ENCODE measurements at places on chromosomes 6 and 20.

- peak; percentile 5 for DNase-seq
Observed at GRCh38 chr6:12232339-12232738, 57.8 kb upstream of the EDN1 start.

DNA sequence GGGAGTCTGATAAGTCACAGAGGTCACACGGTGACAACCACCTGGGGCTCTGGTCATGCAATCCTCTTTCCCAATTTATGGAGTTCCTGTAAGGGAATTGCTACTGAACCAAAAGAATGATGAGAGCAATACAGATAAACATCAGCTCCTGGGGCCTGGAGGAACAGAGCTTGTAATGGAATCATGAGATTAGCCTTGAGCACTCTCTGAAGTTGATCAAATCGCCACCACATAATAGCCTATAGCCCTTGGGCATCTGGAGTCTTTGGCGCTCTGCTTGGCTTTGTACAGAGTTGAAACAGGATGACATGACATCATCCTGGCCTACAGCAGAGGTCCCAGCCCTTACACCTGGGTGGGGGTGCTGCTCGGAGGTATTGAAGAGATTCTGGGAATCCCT lies 154.3 kb upstream of the DTNBP1 start:
- no peak for DNase-seq

DNA sequence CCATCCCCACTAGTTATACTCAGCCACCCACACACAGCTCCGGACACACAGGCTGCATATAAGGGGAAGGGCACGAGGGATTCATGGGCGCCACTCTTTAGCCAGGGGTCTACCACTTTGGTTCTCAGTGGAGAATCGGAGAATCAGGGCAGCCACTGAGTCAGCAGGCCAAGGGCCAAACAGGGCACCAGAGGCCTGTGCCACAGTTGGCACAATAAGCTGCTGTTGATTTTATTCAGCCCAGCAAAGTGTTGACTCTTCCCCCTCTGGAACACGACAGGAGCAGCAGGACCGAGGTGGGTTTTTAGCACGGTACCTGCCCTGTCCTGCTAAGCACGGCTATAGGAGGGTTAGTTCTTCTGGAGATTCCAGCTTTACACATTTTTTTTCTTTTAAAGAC lies 48.3 kb downstream of the GJA10 start:
- DNase-seq: no peak

DNA sequence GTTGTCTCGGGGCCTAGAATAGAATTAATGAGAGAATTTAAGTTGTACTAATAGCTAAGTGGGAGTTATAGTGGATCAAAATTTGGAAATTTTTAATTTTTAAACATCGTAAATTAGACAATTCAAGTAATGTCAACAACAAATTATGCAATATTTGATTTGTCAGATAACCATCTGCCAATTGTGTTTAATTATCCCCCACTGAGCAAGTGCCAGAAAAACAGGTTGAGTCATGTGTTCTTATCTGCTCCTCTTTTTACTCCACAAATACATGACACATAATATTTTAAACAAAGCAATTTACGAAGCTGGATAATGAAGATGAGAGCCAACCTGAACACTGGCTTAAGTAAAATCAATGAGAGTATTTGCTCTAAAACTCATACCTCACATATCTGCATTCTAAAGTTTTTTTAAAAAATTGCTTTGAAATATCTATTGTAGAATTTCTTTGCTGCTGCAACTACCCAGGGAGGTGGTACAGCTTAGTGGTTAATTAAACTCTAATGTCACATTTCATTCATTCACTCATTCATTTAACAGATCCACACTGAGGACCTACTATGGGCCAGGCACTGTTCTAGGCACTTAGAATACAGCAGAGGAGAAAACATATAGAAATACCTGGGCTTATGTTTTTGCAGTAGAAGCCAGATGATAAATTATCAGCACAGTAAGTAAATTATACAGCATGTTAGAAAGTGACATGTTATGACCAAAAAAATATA lies 57.1 kb upstream of the MAP7 start:
- DNase-seq: peak; percentile 65

- DNase-seq: no peak
Observed at GRCh38 chr6:7165890-7166267, 58.1 kb downstream of the RREB1 start.

DNA sequence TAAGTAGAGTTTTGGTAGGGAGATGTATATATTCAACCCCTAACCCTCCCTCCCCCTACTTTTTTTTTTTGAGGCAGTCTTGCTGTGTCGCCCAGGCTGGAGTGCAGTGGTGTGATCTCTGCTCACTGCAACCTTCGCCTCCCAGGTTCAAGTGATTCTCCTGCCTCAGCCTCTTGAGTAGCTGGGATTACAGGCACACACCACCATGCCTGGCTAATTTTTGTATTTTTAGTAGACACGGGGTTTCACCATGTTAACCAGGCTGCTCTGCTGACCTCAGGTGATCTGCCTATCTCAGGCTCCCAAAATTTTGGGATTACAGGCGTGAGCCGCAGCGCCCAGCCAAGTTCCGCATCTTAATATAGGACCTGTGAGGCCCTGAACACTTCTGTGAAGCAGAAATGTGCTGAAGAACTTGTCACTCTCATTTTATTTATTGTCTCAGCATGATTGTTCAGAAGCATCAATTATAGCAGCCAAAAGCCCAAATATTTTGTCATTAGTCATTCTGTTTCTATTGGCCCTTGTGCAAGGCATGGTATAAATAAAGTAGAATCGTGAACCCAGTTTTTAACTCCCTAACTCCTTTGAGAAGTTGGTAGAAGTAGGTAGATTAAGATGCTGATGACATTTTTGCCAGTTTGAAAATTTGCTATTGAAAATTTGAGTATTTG lies 19.4 kb downstream of the DSTN start:
- DNase-seq: no peak

- DNase-seq: peak; percentile 64
Observed at GRCh38 chr6:36933102-36933501, 21.4 kb upstream of the PI16 start.

GRCh38 chr20:25750765-25751696 lies 54.4 kb upstream of the ZNF337 start:
- peak; percentile 61 for DNase-seq

- DNase-seq: peak; percentile 59
Observed at GRCh38 chr6:24788031-24788665, 10.6 kb downstream of the ARMH2 start.

GRCh38 chr6:90485635-90486277 lies 101.1 kb downstream of the MAP3K7 start:
- no peak for DNase-seq

- DNase-seq: no peak
Observed at GRCh38 chr20:32709632-32710121, 33.6 kb downstream of the COMMD7 start.

GRCh38 chr6:158718461-158719046 lies 68.7 kb downstream of the SYTL3 start:
- peak; percentile 27 for DNase-seq

- no peak for DNase-seq
Observed at GRCh38 chr6:120945905-120946594, 388.2 kb downstream of the TBC1D32 start.

- peak; percentile 39 for DNase-seq
Observed at GRCh38 chr20:58571693-58572427, 56.7 kb upstream of the APCDD1L start.

- peak; percentile 52 for DNase-seq
Observed at GRCh38 chr6:149234051-149234962, 83.2 kb upstream of the TAB2 start.

DNA sequence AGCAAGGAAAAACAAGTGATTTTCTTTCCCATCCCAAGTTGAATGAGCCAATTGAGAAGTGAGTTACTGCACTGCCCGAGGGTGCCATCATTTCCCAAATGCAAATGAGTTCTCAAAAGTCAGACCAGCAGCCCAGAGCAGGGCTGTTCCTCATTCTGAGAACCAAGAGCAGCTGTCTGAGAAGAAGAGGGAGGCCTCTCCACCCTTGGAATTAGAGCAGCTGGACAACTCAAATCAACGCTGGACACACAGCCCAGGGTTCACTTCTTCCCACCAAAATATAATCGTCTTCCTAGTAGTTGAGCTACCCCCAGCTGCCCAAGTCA lies 4.6 kb upstream of the PREX1 start:
- DNase-seq: no peak

DNA sequence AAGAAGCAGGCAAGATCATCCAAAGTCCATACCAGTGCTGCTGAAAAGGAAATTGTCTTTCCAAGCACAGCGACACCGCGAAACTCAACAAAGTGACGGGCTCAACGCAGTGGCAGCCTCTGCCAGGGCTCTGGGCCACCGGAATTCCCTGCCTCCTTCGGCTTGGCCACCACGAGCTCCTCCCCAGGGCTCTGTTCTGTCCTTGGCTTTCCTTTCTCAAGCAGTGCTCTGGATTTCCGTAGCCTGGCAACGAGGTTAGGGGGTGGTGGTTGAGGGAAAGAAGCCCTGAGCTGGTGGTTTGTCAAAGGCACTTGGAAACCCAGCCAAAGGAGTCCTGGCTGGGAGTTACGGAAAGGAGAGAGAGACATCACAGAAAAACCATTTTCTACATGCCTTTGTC lies 31.2 kb downstream of the PRR18 start:
- DNase-seq: no peak

DNA sequence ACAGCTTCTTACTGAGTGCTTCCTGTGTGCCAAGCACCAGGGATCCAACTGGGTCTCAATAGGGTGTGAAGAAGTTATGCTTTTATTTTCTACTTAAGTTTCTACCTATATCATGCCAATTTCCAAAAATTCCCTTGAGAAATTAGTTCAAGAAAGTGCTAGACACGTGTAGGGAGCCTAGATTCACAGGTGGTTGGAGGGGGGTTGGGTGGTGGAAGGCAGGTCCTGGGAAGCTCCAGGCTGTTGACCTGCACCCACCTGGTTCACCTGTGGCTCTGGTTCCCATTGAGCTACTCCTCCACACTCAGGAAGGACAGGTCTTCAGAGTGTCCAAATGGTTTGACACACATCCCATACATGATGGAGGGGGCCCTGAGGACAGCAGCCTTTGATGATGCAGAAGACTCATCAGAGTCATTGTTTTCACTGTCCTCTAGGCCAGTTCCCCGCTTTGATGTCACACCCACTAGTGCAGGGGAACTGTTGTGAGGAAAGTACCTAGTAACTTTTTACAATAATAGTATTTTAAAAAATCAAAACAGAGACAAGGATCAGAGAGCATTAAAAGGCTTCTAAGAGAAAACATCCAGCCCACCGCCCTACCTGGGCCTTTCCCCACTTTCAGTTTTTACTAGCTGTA lies 39.8 kb upstream of the MYL9 start:
- DNase-seq: no peak

DNA sequence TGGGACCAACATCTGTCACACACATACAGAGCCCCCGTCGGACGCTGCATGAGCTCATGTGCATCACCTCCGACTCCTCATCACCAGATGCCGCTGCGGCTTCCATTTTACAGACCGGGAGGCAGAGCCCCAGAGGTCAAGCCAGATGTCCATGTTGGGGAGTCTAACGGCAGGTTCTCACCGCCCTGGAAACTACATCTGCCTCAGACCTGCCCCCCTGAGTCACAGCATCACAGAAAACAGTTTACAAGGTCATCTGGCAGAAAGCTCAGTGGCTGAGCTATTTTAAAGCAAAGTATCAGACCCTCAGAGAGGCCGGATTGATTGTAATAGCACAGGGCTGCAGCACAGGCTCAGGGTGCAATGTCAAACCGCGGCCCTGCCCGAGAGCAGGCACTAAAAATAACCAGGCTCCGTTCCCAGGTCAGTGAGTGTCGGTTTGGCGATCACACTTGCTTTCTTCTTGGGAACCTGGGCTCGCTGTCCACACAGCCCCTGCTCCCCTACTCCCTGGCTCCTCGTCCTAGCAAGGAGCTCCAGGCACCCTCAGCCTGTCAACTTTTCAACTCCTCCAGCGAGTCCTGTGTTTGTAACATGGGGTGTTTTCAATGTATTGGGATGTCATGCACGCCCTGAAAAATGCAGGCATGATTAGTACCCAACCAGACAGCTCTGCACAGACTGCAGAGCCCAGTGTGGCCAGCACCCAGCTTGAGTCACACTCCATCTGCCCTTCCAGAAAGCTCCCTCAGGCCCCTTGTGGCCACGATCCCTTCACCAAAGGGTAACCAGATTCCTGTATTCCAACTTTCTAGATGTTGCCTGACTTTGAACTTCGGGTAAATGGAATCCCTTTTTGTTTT lies 264.5 kb downstream of the CDH4 start:
- DNase-seq: no peak

GRCh38 chr6:105135907-105136430 lies 43.8 kb downstream of the POPDC3 start:
- no peak for DNase-seq

GRCh38 chr20:10714236-10714975 lies 40.6 kb upstream of the JAG1 start:
- no peak for DNase-seq

DNA sequence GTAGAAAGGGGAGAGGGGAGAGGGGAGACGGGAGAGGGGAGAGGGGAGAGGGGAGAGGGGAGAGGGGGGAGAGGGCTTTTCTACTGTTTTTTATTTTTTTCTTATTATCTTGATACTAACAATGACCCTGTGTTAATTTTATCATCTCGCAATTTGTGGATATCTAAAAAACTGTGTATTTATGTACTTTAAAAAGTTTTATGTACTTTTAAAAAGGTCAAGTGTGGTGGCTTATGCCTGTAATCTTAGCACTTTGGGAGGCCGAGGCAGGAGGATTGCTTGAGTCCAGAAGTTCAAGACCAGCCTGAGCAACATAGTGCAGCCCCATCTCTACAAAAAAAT lies 5.5 kb upstream of the PRIM2 start:
- DNase-seq: no peak

GRCh38 chr6:52190409-52190808 lies 4.2 kb downstream of the IL17A start:
- no peak for DNase-seq

GRCh38 chr6:11774426-11774825 lies 4.2 kb downstream of the ADTRP start:
- DNase-seq: no peak

DNA sequence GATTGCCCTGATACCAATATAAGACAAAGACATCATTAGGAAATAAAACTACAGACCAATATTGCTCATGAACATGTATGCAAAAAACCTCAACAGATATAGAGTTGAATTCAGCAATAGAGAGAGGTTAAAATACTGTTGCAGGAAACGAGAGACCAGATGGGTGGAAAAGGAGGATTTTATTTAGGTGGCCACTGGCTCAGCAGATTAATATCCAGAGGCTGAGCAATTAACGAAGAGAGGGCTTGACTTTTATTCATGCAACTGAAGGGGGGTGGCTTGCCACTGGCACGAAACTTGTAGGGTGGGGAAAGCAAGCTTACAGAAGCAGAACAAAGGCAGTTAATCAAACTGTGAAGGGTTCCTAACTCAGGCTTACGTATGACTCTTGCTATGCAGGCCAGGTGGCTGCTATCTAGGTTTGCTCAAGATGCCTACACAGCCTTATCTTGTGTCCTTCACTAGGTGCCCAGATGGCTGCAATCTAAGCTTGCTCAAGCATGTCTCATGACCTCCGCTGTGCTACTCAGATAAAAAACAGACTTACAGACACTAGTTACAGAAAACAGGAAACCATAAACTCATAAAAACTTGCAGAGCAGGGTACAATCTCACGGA lies 126.4 kb downstream of the MMUT start:
- DNase-seq: no peak

DNA sequence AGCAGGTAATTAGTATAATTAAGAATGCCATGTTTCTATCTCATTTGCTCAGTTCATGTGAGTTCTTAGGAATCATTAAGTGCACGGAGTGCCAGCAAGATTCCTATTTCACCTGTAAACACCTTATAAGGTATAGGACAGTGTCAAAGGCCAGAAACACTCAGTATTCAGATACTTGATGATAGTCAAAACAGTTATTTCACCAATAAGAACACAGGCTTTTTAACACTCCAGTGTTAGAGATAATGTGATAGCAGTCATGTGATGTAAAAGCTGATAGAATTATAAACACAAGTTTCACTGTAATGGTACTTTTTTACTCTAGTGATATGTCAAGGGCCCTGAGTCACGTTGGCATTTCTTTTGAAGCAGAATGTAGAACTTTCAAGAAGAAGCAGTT lies at the start of gene GPRC6A:
Gene GPRC6A (minus strand): TSS at position 101 of the 400 bp plus-strand sequence. CDS start 70 bp downstream, at position 31.
- no peak for DNase-seq

Data from PC-3 (cell line).